Jurkat, Clone E6-1 (cell line): ENCODE measurements at places on chromosomes 3 and 15.
A peak's percentile ranks its signal among the peaks of the same experiment; 100 is the strongest.

DNA sequence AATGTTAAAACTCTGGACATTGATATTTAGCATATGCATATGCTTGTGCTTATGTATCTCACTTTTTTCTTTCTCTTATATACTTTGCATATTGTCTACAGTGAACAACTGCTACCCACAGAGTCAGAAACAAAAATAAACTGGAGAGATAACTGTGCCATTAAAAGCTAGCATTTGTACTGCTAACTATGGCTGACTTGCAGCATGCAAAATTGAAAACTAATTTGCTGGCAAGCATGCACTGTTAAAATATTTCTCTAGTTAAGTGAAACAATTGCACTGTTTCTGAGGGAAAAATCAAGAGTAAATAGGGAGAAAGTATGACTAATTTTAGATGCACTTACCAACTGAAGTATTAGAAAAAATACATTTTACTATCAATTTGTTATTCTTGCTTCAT, 177.8 kb downstream of the CBLB start:
- no peak for DNase-seq

- no peak for DNase-seq
These were observed 24.9 kb downstream of the ERC2 start for GRCh38 chr3:56443372-56443771.

DNA sequence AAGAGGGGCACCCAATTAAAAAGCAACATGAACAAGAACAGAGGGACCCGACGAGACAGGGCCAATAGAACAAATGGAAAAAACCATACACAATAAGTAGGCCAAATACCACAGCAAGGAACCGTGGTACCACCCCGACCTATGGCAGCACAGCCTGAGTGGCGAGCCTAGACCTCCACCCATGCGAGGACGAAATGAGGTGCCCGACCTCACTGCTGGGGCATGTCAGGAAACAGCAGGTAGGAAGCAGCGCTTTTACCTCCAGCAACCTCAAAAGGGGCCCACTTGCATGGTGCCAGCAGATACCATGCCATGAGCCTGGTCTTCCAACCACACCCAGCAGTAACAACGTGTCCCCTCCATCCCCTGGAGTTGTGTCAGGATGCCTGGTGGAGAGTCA, 77.9 kb downstream of the PCSK6 start:
- no peak for DNase-seq

- DNase-seq, result no peak
These were observed 68.6 kb downstream of the FAM174B start for GRCh38 chr15:92586966-92587365.

DNA sequence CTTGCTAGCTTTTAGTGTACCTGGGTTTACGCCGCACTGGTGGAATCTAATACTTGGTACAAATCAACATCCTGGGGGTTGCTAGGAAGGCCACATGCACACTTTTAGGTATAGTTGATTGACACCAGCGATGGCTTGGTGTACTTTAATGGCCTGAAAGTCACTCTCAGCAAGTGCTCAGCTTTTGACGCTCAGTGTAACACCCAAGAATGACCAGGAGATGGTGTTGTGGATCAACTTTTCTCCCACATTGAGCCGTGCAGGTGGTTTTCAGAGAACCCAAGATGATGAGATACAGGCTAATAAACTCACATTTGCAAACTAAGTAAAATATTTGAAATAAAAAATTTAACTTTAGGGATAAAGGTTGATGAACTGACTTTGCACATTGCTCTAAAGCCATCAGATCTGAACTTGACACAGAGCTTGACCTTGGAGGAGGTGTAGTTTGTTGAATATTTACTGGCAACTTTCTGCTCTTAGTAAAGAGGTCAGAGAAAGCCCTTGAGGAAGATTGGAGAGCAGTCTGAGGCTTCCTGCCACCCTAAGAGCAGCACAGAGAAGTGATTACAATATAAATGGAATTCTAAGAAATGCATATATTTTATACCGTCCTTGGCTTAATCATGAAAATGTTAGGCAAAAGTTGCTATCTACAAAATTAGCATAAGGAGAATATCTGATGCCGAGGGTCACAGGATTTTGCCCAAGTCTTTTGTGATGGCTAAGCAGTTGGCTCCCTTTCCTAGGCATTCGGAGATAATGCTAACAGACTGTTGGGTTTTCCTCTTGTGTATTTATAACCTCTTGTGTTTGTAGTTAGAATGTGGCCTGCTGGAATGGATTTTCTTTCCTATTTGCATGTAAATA, 143.4 kb upstream of the RASGRP1 start:
- DNase-seq, result peak; percentile 62

- no peak for DNase-seq
These were observed 31.4 kb downstream of the DIPK2A start for GRCh38 chr3:144003051-144003450.

GRCh38 chr3:7158516-7158915, 297.6 kb downstream of the GRM7 start:
- DNase-seq, result no peak

- no peak for DNase-seq
These were observed 372.1 kb downstream of the LPP start for GRCh38 chr3:188526057-188526456.

GRCh38 chr3:8663177-8664061, 18.8 kb upstream of the SSUH2 start:
- DNase-seq, result peak; percentile 32

DNA sequence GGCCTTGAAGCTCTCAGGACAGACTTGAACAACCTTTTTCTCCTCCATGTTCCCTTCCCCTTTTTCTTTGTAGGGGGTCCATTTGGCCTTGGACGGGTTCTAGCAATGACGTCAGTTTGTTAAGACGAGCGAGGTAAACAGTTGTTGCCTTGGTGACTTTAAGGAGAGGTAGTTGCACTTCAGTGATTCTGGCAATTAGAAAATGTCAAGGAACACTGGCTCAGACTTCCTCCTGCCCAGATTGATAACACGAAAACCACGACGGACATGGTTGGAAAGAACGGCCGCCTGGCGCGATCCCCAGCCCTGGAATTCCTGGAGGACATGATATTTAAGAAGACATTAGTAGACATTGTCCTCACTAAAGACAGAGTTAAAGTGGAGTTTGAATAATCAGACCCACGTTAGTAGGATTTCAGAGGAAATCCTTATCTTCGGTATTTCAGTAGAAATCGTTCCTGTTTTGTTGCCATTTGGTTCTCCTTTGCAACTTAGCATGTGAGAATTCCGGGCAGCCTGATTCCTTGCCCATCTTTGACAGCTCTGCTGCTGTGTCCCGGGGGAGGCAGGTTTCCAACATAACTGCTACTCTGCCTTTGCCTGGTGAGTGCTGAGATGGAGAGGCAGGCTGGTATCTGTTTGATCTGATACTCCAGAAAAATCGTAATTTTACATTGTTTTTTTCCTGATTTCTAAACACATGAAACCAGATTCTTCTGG, 87.3 kb downstream of the ST6GAL1 start:
- DNase-seq, result no peak

GRCh38 chr3:53250881-53251605, 4.8 kb downstream of the TKT start:
- DNase-seq, result no peak

GRCh38 chr3:160343132-160343531, 55.9 kb downstream of the IFT80 start:
- DNase-seq, result peak; percentile 8

- no peak for DNase-seq
These were observed 32.0 kb upstream of the SLCO3A1 start for GRCh38 chr15:91821458-91821857.

- DNase-seq, result peak; percentile 65
These were observed 1028.2 kb downstream of the MCTP2 start for GRCh38 chr15:95259513-95259912.

- peak; percentile 67 for DNase-seq
These were observed 17.7 kb downstream of the CPN2 start for GRCh38 chr3:194333212-194333980.

- no peak for DNase-seq
These were observed 89.9 kb upstream of the DCBLD2 start for GRCh38 chr3:98991393-98991792.

DNA sequence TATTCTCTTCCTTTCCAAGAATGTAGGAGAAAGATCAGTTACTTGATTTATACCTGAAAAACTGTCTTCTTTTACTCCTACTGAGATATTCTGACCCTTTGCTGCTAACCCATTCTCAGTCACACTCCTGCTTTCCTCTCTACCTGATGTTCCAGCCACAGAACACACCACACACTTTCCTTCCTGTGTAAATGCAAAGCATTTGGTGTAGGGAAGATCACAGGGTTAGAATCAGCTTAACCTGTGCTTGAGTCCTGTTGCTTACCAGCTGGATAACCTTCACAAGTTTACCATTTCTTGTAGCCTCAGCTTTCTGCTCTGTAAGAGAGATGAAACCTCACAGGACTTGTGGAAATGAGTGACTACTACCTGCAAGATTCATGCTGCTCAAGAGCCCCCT, 489.8 kb upstream of the GOLIM4 start:
- DNase-seq, result no peak

GRCh38 chr3:128297401-128298138, 144.3 kb downstream of the EEFSEC start:
- no peak for DNase-seq

- no peak for DNase-seq
These were observed 9.5 kb downstream of the PIAS1 start for GRCh38 chr15:68063606-68064005.

DNA sequence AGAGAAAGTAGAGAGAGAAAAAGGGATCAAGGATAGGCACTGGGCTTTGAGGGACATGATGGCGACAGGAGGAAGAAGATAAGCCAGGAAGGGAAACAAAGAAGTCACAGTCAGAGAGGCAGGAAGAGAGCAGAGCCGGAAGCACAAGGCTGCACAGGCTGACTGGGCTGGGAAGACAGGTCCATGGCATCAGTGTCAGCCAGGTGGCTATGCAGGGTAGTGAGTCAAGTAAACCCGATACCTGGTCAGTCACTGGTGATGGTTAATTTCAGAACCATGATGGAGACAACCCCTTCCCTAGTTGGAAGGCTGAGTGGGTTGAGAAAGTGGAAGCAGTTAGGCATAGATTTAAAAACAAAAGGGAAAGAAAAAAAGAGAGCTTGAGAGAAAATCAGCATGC, 203.8 kb downstream of the EPHB1 start:
- DNase-seq, result no peak

DNA sequence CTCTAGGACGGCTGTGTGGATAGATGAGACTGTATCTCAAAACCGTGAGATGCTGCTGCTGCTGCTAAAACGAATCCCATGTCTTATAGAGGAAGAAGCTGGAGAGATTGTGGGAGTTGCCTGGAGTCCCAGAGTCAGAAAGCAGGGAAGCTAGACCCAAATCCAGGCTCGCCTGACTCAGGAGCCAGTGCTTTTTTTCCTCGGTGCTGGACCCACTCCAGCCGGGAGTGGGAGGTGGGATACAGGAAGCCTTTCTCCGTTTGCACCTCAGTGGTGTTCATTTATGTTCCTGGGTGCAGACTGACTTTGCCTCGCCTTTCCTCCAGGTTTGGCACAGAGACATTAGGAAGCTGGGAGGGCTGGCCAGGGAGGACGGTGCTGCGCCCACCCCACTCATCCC, 150.9 kb upstream of the LINGO1 start:
- no peak for DNase-seq

DNA sequence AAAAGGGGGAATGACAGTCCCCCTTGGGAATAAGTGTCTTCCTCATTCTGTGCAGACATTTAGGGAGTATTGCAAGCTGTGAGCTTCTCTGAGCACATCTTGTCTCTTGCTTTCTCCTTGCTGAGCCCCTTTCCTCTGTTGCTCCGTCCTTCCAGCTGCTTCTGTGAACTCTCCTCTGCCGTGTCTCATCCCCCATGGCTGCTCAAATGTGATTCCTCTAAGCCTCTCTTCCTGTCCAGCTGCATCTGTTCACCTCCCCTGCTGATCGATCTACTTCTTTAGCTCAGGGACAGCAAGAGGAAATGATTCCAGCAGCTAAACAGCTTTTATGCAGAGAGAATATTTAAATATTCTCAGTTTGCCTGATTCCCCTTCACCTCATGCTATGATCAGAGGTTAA, 328.0 kb upstream of the DNAJC19 start:
- no peak for DNase-seq

DNA sequence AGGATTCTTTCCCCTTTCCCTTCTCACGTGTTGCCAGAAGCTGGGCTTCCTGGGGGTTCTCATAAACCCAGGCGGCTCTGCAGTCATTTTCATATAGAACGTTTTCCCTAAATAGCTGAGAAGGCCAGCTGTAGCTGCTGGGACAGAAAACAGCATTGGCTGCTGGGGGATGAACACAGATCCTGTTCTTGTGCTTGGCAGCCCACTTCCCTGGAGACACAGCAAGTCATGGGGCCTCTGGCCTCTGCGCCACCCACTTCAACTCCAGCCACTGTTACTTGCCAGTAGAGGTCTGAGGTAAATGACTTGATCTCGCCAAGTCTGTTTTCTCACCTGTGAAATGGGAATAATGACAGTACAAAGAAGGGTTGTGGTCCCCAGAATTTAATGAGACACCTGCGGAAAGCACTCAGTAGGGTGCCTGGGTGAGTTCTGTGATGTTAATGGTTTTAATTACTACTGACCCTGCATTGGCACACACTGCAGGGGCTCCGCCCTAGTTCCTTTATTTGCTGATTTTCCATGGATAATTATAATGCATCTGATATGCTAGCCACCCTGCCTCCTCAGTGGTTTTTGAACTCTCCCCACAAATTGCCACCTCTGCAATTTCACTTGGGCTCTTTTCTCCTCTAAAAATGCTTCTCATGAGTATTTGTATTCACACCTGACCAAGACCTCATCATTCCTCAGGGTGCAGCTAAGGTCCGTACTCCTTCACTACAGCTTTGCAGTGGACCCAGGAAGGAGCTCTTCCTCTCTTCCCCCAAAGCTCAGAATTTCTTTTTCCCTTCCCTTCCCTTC, 274.7 kb downstream of the RPLP1 start:
- no peak for DNase-seq

GRCh38 chr3:143514874-143515273, 333.4 kb downstream of the SLC9A9 start:
- no peak for DNase-seq

DNA sequence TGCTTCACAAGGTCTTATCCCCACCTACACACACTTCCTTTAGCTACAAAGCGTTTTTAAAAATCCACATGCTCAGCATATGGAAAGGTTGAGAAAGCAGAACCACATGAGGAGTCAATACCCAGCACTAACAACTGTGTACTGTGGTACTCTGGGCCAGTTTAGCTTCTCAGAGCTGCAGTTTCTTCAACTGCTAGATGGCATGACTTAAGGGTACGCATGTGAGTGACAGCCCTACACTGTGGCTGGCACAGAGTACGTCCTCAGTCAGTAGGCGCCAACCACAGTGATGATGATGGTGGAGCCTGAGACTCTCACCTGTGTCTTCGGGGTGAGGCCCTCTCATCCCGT, 17.4 kb downstream of the CCDC12 start:
- DNase-seq, result peak; percentile 62
